ENCODE measurements at places on chromosomes 2 and 18.

DNA sequence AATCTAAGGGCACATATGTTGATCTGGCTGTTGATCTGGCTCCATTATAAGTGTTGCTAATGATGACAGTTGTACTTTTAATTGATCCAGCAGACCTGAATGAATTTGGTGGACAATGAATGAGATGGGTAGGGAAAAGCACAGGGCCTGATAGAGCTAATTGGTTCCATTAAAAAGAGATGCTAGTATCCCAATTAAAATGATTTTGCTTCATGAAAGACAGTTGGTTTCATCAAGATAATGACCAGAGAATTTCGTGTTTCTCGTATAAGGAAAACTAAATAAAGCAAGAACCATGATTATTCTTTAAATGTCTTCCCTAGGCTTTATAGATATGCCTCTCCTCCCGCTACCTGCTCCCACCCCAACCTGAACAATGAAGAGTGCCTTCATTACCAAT is 108.6 kb upstream of the LRRTM1 start:
- DNase-seq: no peak

GRCh38 chr2:27545348-27546141 is 37.3 kb upstream of the ZNF512 start:
- DNase-seq: peak; percentile 52

DNA sequence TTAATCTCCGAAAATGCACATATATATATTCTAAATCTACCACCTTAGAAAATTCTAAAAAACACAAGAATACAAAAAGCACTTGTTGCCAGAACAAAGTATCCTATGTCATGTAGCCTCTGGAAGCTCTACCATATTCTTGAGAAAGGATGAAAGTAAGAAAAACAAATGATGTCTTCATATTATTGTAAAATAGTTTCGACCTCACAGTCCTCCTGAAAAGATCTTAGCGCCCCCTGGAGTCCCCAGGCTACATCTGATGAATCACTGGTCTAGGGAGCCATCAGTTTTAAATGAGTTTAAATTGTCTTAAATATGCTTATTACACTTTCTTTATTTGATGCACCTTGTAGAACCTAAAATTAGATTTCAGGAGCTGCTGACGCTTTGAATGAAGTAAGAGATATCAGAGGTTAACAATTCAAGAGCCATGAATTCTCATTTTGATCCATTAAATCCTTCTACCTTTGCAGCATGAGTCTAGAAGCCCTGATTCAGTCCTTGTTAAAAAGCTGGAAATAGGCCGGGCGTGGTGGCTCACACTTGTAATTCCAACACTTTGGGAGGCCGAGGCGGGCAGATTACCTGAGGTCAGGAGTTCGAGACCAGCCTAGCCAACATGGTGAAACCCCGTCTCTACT is 138.8 kb downstream of the MCFD2 start:
- DNase-seq: peak; percentile 72

GRCh38 chr2:190655113-190655512 is 6.2 kb downstream of the NAB1 start:
- no peak for DNase-seq

DNA sequence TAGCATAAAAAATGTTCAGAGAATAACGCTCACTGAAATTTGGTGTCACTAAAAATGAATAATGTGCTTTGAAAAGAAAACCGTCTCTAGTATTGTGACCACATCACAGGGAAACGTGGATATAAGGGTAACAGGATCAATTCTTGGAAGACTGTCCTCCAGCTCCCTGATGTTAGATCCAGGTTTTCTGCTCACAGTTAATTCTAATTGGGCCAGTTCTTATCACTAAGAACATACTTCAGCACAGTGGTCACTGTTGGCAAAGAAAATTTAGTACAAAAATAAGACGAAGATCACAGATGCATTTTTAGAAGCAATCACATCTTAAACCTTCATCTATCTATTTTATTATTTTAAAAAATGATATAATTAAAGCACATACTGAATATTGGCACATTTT is 57.0 kb upstream of the CD226 start:
- DNase-seq: no peak

GRCh38 chr18:35024196-35024595 is 17.0 kb upstream of the MAPRE2 start:
- no peak for DNase-seq

DNA sequence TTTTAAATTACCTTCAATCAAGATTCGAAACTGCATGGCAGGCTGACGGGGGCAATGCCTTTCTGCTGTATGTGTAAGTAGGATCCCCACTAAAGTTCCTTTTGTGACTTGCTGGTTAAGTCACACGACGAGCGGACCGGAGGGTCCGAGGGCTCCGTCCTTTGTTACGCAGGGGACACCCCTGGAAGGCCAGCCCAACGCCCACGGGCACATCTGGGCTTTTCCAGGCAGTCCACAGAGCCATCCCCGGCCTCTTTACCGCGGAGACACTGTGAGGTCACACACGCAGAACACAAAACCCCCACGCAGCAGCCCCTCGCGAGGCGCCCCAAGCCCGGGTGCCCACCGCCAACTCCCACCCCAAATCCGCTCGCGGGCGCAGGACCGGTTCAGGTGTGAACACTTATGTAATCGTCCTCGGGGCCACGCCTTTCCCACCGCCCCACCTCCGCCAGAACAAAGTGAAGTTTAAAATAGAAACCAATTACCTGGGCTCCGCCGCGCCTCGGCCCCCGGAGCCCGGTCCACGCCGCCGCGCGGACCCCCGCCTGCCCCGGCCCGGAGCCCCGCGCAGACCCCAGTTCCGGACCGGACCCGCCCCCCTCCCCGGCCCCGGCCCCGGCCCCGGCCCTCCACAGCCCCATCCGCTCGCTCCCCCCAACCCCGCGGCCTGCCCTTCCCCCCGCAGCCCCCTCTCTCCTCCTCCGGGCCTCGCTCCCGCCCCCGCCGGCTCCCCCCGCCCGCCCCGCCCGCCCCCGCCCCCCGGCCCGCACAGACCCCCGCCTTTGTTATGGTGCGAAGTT is 4.2 kb downstream of the ZNF516 start:
- peak; percentile 54 for DNase-seq

DNA sequence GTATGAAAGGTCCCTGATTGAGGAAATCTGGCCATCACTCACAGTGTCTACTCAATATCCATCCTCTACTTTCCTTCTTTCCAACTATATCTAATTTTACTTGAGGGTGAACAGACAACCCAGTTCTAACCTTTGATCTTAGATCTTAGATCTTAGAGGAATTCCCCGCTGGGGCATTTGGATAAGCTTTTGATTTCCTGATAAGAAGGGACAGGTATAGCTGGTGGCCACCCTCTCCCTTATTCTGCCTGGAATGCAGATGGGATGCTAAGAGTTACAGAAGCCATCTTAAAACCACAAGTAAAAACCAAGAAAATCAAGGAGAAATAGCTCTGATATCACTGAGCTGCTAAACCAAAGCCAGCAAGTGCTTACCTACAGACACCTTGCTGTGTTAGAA is 77.2 kb upstream of the ACSL3 start:
- DNase-seq: no peak

GRCh38 chr2:100040906-100041305 is 101.5 kb downstream of the AFF3 start:
- DNase-seq: no peak

GRCh38 chr2:148616662-148617061 is 27.9 kb upstream of the EPC2 start:
- DNase-seq: peak; percentile 32

GRCh38 chr2:183881978-183882377 is 716.4 kb upstream of the ZNF804A start:
- no peak for DNase-seq

GRCh38 chr2:152432765-152433164 is 97.8 kb downstream of the FMNL2 start:
- DNase-seq: no peak

DNA sequence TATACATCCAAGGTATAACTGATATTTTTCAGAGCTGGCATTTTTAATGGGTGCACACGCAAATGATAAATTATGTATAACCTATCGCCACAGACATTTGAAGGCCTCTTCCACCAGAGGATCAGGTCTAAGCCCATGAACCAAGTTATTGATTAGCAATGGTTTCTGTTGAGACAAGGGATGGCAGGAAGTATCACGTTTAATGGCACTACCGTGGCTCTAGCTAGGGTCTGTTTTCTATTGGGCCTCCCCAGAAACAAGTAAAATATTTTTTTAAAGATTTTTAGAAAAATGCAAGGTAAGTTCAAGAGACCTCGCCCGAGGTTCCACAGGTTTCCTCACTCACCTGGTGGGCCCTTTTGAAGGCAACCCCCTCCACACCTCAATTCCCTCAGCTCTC is 667 bp downstream of the GFPT1 start:
- no peak for DNase-seq

DNA sequence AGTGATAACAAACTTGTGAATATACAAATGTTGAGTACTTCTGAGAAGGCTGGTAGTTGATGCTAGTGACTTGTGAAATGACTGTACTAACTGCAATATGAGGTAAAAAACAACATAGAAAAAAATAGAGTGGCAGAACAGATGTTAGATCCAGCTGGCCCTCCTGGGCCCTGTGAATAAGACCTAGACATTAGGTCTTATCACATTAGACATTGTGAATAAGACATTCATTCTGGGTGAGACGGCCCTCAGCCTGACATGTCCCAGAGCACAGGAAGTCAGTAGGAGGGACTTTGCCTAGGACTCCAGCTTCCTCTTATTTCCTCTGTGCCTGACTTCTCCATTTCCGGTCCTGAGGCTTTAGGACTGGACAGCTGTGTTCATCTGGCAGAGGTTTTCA is 22.9 kb downstream of the DOK1 start:
- DNase-seq: peak; percentile 84

- no peak for DNase-seq
These were observed 147.7 kb downstream of the NETO1 start for GRCh38 chr18:72720116-72720515.

GRCh38 chr2:136122661-136123060 is 4.7 kb upstream of the CXCR4 start:
- DNase-seq: peak; percentile 75

- no peak for DNase-seq
These were observed 4.6 kb downstream of the RPS27A start for GRCh38 chr2:55236992-55237543.

- DNase-seq: no peak
These were observed 67.5 kb upstream of the BZW1 start for GRCh38 chr2:200744201-200744602.

- no peak for DNase-seq
These were observed 43.2 kb downstream of the SDC1 start for GRCh38 chr2:20181761-20182160.

DNA sequence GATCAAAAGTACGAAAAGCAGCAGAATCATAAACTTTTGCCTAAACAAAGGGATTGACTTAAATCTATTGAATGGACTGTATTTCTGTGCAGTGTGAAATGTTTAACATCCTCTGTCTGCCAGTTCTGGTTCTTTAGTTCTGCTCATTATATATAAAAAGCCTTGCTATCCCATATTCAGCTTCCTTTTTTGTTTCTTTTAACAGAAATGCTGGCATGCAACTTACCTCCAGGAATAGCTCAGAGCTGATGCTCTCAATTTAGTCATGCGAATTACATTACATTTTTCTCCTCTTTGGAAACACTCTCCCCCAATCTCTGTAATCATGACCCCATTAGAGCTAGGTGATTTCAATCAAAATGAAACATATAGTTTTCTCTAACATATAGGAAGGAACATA is 73.6 kb downstream of the SPHKAP start:
- DNase-seq: no peak

DNA sequence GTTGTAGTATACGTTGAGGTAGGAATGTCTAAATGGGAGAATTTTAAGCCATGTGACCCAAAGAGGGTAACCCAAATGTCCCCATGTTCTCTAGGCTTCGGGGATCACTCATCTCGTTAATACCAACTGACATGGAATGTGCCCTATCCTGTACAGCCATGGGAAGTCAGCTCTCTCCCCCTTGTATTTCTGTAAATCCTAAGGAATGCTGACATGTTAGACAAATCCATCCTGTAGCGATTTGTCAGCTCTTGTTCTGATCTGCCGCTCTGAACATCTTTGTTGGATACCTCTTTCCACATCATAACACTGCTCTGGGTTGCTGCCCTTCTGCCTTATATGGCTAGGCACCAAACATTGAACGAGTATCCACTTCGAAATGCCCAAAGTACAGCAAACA is 350.6 kb downstream of the RND3 start:
- no peak for DNase-seq

- no peak for DNase-seq
These were observed 113.7 kb downstream of the OSR1 start for GRCh38 chr2:19244460-19245363.

GRCh38 chr18:70289351-70290312 is 787 bp downstream of the SOCS6 start:
- DNase-seq: peak; percentile 31

DNA sequence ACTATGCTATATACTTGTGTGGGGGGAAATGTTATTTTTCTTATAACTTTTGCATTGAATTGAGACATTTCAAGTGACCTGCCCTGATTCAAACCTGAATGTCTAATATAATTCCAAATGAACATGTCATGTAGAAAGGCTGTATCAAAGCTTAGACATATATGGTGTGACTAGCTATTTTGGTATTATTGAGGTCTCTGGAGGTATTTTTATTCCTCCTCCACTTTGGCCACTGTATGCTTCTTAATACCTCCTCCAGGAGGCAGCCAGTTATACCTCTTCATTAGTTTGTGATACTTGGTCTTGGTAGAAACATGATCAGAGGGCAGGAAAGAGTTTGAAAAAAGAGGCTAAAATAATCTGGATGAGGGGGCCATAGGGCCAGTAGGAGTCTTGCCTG is 217.1 kb downstream of the TCF4 start:
- no peak for DNase-seq

GRCh38 chr2:209840434-209840833 is 68.8 kb downstream of the UNC80 start:
- DNase-seq: no peak

GRCh38 chr2:144099340-144099739 is 420.6 kb downstream of the ZEB2 start:
- DNase-seq: no peak

DNA sequence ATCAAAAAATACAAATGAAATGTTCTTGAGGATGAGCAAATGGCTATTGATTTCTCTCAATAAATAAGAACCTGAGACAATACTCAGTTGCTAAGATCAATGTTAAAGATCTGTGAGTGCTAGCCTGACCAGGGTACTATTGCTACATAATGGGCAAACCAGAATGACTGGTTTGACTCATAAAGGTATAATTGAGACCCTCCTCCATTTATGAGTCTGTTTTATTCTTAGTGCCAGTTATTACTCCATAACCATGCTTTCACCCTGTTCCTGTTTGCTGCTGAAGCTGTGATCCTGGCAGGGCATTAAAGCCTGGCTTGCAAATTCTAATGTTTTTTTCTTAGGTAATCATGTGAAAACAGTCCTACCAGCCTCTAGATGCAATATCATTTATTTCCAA is 56.6 kb upstream of the PPM1B start:
- no peak for DNase-seq

DNA sequence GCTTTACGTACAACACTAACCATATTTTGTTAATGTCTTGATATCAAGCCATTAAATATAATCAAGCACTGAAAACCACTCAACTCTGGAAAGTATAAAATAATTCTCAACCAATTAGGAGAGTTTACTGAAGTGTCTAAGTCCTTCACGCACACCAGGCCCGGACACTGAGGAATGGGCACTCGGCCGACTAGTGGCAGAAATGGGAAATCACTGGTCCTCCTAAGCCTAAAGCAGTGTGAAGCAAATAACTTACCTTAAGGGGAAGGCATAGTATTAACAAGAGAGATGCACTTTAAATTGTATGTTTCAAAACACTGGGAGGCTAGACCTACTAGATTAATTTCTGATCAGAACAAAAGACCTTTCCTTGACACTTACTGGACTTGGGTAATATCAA is 45.7 kb downstream of the FAM210A start:
- DNase-seq: no peak

Measured in inflammatory macrophage treated with lipopolysaccharide for 4 hours (primary cell).